Stimulated activated CD8-positive, alpha-beta memory T cell treated with anti-CD3 and anti-CD28 coated beads, Interleukin-2, amount 100 ng/mL, for 1 hour (primary cell): ENCODE measurements at places on chromosomes 1 and 21.

DNA sequence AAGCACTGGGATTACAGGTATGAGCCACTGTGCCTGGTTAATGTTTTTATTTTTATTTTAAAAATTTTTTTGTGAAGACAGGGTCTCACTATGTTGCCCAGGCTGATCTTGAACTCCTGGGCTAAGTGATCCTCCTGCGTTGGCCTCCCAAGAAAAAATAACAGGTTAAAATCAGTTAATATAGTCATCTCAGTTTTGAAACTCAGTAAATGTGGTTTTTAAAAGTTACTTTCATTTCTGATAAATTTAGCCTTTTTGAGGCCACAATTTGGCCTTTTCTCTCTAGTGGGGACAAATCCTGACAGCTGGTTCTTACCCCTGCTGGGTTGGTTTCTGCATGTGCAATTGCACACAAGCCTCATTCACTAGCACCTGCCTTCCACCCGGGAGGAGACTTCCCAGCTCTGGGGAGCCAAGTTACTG, 13.3 kb downstream of the PMF1 start:
- no peak for DNase-seq

DNA sequence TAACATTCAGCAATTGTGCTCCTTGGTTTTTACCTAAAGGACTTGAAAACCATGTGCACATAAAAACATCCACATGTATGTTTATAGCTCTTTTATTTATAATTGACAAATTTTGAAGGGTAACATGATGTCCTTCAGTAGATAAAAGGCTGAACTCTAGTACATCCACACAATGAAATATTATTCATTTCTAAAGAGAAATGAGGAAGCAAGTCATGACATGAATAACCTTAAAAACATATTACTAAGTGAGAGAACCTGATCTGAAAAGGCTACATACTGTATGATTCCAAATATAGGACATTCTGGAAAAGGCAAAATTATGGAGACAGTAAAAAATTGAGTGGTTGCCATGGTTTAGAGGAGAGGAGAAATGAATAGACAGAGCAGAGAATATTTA, 50.3 kb downstream of the DRAM2 start:
- no peak for DNase-seq

DNA sequence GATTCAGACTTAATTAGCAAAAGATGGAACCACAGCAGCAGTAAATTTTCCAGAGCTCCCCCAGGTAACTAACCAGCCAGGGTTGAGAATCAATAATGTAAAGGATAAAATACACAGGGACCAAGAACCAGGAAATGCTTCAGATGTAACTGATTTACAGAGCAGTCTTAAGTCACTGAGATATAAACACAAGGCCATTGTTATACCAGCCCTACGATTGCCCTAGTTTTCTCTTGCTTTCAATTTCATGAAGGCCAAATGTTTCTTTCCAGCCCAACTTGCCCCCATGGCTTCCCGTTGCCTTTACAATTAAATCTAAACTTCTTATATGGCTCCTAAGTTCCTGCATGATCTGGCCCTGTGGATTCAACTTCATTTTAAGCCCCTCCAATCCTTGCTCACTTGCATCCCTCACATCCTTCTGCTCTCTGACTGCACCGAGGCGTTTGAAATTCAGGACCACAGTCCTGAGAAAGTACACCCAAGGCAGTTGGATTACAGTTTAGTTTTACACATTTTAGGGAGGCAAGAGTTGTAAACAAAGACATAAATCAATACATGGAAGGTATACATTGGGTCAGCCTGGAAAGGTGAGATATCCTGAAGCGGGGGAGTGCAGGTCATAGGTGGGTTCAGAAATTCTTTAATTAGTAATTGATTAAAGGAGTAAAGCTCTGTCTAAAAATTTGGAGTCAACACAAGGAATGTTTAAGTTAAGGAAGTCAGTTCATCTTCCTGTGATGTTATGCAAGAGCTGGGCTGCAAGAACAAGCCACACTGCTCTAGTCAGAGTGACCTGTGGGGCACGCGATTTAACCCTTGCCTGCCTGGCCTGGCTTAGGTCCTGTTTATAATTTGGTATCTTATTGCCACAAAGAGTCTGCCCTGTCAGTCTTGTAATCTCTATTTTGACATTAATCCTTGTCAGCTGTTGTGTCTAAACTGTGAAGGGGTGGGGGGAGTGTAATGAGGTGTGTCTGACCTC, 69.9 kb upstream of the COG2 start:
- DNase-seq: no peak

- DNase-seq: no peak
These were observed 709.9 kb downstream of the KCNT2 start for GRCh38 chr1:195898373-195898772.

GRCh38 chr1:244246334-244246733, 195.3 kb downstream of the ZBTB18 start:
- DNase-seq: no peak

GRCh38 chr1:219488275-219488674, 124.6 kb downstream of the ZC3H11B start:
- no peak for DNase-seq

GRCh38 chr1:240309769-240310168, 218.1 kb downstream of the FMN2 start:
- DNase-seq: no peak

DNA sequence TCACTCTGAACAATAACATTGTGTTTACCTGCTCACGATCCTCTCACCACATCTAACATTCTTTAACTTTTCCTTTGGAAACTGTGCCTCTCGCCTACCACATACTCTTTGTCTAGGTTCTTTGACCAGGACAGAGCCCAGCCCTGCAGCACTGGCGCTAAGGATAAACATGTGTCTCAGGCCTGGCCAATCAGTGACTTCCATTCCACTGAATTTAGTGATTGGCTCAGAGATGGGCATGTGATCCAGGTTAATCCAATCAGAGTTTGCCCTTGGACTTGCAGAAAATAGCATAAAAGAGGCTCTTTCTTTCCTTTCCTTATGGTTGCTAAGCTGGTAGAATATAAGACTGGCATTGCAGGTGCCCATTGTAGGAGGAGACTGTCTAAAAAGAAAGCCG, 605.7 kb downstream of the MATN1 start:
- DNase-seq: no peak
